ENCODE measurements at places on chromosomes 5 and 9.

DNA sequence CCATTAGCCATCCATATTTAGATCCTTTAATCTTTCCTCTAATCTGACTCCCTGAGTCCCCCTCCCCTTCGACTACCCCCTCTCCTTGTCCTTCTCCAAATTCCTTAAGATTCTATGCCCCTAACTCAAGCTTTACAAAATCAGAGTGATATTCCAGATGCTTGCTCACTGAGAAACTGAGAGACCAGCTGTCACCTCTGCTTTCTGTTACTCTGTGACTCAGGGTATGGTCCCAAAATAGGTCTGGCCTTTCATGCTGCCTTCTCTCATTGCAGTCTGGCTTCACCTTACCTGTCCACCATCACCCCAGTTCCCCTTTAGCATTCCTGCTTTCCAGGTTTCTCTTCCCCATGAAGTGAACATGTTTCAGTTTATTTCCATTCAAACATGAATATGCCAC lies 383.3 kb upstream of the SLC30A5 start:
- no peak for DNase-seq

- no peak for DNase-seq
These were observed 4.4 kb upstream of the FOXE1 start for GRCh38 chr9:97848480-97849237.

DNA sequence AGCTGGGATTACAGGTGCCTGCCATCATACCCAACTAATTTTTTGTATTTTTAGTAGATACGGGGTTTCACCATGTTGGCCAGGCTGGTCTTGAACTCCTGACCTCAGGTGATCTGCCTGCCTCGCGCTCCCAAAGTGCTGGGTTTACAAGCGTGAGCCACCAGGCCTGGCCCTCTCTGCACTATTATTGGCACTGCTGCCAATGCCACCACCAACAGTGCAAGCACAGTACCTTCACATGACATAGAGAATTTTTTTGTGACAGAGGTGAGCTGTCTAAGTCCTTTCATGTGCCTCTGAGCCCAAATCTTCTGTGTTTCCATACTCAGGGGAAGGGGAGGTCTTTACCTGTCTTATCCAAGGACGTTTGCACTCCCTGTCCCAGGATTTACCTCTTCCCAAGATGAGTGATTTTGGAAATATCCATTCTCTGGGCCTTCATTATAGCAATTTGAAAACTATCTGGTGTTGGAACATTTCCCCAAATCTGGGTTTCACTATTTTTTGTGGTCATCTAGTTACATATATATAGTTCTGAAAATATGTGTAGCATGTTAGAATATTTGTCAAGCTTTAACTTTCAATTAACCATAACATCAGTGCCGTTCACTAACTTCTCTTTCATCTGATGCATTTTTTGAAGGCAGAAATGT lies 5.4 kb upstream of the CD180 start:
- no peak for DNase-seq

DNA sequence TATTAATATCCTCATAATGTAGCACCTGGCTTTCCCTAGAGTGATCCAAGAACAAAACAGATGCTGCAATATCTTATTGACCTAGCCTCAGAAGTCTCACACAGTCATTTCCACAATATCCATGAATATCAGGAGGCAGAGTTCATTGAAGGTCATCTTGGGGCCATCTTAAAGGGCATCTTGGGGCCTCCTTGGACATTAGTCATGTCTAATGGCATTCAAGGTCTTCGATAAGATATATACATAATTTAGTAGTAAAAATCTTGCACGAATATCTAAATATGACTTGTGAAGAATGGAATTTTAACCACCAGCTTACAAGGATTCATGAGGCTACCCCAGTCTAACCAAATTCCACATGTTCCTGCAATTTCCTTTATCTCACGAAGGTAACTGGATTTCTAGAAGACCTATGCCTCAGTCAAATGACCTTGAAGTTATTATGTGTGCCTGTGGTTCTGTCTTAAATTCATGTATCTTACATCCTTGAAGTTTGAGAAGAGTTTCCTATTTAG lies 163.6 kb upstream of the SPEF2 start:
- no peak for DNase-seq

DNA sequence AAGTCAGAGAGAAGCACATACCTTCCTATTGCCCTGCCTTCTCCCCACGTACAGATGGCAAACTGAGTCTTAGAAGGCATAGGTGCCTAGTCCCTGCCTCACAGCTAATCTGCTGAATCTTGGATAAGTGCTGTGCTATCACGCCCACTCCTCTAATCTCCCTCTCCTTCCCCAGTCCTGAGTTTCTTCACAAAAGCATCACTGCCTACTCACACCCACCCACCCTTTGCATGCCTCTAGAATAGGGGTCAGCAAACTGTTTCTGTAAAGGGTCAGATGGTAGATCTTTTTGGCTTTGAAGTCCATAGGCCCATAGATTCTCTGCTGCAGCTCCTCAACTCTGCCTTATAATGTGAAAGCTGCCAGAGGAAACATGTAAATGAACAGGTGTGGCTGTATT lies 23.2 kb upstream of the JADE2 start:
- no peak for DNase-seq
